ENCODE measurements at places on chromosomes 16 and 17.

DNA sequence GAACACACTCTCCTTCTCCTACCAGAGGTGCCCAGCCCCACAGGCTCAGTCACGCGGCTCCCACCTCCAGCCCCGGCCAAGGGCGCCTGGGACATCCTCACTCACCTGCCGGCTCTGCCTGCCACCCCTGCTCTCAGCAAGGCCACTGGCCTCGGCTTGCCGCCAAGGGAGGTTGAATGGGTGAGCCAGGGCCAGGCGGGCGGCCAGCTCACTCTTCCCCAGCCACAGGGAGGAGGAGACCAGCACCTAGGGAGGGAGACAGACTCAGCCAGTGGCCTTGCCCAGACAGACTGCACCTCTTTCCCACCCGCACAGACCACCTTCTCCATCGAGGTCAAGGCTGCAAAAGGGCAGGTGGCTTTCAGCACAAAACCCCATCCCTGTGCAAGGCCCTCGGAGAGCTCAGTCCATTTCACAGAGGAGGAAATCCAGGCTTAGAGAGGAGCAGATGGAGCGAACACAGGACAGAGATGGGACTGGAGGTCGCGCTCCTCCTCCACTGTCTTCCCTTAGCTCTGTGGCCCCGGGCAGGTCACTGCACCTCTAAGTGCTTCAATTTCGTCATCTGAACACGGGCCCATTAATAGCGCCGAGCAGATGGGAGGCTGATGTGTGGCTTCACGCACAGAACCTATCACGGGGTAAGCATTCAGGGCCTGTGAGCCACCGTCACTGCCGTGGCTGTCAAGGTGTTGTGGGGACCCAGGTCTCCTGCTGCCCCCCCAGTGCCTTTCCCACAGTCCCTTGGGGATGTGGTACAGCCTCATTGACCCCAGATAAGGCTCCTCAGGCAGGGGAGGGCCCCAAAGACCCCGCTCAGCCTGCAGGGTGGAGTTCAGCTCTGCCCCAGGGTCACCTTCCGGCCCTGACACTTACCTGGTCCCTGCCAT, 56.1 kb downstream of the RMI2 start:
- no peak for DNase-seq

- DNase-seq: no peak
Measured at GRCh38 chr17:21165922-21166594, 39.3 kb downstream of the DHRS7B start.

GRCh38 chr17:73875346-73875745, 231.1 kb upstream of the SDK2 start:
- no peak for DNase-seq

DNA sequence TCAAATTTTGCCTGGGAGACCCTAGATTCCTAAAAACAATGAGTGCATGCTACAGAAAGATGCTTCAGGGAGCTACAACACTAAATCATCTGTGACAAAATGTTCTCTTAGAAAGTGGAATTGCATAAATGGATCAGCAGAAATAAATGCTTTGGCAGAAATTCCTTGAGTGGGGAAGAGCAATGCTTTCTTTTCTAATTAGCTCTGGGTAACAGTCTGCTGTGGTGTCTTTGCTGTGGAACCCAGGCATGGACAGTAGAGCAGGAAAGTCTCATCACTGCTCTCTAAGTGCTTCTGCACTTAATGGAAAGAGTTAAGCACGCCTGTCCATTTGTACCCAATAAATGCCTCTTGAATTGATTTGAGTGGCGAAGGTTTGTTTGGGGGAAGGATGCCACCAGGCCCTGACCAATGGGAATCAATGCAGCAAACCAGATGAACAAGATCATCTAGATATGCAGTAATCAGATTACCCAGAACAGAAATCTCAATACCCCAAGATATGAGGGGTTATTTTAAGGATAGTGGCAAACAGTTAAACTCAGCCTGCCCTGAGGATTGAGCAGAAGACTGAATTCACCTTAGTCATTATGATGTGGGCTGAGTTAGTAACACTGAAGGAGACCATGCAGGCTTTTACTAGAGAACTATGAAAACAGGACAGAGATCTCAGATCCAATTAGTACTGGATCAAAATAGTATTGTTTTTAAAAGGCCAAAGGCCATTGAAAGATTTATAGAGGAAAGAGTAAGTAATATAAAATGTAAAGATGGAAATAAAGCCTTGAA, 13.6 kb downstream of the HLF start:
- DNase-seq: no peak

DNA sequence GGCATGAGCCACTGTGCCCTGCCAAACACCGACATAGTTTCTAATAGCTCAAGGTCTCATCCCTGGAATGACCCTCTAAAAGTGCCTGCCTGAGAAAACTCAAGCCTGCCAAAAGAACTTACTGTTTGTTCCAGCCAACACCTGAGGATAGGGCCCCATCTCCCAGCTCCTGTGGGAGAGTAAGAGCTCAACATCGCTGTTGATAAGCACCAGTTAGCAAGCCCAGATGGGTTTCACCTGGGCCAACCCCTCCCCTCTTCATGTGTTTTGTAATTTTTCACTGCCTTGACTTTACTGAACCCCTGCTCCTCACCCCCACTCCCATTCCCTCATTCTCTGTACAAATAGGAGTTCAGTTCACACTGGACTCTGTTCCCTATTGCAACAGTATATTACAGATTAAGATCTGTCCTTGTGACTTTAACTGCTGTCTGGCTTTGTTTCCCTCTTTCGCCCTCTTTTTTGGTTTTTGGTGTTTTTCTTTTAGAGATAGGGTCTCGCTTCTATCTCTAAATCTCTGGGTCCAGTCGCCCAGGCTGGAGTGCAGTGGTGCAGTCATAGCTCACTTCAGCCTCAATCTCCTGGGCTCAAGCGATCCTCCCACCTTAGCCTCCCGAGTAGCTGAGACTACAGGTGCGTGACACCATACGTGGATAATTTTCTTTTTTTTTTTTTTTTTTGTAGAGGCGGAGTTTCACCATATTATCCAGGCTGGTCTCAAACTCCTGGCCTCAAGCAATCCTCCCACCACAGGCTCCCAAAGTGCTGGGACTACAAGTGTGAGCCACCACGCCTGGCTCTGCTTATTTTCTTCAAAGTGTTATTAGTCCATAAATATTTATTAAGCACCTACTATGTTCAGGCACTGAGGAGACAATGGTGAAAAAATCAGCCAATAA, 12.3 kb downstream of the NUPR1 start:
- DNase-seq: no peak

DNA sequence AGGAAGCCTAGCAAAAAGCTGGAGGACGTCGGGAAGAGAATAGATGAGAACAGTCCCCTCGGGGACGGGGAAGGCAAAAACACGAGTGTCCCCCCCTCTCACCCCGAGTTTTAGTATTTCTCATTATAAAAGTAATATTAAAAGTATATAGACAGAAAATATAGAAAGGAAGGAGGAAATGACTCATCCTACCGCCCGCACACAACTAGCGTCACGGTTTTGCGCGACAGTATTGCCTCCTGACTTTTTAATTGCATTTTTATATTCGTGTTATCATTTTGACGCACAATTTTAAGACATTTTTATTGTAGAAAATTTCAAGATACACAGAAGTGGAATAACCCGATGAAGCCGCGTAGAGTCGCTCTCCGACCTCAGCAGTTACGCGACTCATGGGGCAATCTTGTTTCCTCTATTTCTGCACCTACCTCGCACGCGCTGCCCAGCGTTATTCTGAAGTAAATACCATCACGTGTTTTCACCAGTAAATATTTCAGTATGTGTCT, 652 bp upstream of the SLC25A19 start:
- peak; percentile 22 for DNase-seq

DNA sequence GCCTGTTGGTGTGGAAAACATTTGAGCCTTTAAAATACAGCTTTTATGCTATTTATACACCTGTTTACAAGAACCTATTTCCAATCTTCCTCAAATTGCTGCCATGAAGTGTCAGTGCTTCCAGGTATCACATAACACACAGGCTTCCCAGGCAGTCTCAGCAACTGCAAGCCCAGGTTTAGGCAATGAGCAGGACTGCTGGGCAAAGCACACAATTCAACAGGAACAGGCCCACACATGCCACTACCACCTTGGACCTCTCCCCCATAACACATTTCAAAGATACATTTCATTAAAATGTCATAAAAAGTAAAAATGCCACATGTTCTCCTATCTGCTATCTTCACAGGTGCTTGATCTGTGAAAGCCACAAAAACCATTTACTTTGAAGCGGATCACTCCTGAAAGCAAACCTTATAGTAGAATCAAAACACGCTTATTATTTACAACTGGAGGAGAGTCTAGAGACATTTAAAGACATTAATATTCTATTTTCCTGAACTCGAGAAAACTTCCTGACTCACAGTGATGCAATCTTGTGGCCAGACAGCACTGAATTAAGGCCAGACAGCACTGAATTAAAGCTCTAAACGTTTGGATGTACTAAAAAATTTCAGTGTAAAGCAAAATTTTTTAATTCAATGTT, 31.5 kb downstream of the ANKFY1 start:
- DNase-seq: no peak

GRCh38 chr17:73337330-73337710, 25.5 kb upstream of the CDC42EP4 start:
- DNase-seq: no peak

- no peak for DNase-seq
Measured at GRCh38 chr16:66798161-66798560, 3.2 kb downstream of the TERB1 start.

DNA sequence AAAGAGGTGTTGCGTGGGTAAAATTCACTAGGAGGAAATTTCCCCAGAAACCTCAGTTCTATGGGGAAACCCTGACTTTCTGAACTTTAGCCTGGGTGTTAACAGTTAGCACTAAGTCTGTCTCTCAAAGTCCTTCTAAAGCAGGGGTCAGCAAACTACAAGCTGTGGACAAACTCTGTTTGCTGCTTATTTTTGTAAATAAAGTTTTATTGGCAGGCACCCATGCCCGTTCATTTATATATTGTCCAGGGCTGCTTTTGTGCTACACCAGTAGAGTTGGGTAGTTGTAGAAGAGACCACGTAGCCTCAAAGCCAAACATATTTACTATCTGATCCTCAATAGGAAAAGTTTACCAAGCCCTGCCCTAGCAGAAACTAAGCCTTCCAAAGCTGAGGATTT, 159.7 kb downstream of the USP31 start:
- DNase-seq: no peak

DNA sequence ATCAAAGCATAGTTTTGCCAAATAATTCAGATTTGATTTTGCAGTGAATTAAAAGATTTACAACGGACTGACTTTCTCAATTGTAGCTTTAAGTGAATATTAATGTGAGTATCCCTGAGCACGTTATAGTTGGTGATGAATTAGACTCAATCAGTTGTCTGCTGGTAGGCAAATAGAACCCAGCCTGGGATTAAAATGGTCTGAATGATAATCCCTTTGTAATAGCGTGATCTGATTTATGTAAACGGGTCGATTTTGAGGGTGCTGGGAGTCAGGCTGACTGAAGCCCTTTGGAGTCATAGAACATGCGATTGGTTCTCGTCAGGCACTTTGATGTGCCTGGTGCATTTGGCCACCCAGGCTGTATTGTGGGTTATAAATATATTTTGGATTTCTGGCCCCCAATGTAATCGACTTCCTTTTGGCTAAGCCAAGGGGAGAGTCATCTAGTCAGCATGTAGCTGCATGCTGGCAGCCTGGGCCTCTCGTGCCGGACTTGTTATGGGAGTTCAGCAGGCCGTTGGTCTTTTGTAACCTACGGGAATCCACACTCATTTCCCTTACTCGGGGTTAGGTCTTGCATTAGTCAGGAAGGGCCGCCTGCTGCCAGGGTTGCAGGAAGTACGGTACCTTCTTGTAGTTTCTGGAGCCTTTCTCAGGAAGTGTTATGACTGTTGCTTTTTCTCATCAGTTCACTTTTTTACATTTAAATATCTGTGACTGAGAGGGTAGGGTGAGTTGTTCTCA, 5.4 kb downstream of the PGS1 start:
- DNase-seq: no peak

GRCh38 chr16:77674888-77675287, 47.4 kb upstream of the NUDT7 start:
- DNase-seq: no peak

DNA sequence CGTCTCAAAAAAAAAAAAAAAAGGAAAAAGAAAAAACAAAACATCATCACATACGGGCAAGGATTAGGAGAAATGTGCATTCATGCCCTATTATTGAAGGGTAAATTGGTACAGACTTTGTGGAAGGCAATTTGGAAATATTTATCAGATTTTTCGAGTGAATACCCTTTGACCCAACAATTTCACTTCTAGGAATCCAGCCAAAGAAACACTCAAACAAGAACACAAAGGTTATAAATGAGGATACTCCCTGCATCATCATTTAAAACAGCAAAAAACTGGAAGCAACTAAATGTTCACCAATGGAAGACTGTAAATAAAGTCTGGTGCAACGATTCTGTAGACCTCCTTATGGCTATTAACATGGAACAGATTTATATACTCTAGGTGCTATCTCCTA, 12.9 kb downstream of the ZNF423 start:
- DNase-seq: no peak

GRCh38 chr16:85190572-85190971, 78.3 kb upstream of the CIBAR2 start:
- no peak for DNase-seq

GRCh38 chr16:47142486-47142820, 1.3 kb downstream of the NETO2 start:
- DNase-seq: no peak

Data from stimulated activated CD8-positive, alpha-beta memory T cell treated with anti-CD3 and anti-CD28 coated beads, Interleukin-4, amount 100 ng/mL, for 1 hour (primary cell).